HCT116 (cell line): ENCODE measurements at places on chromosomes 7 and 10. TPM values are rescaled to one million over a fixed set of nuclear protein-coding genes. Genes with fewer than 3 reads are reported as not detected.

The SVIL gene
- 27.0 TPM for total RNA-seq

The CYP26A1 gene
- 0.17 TPM for total RNA-seq

The GSTO2 gene
- total RNA-seq: 115 TPM

The CCDC6 gene
- total RNA-seq: 54.9 TPM

The PNLIPRP2 gene
- total RNA-seq: 1.1 TPM

The SFRP4 gene
- 0.25 TPM for total RNA-seq

The MAGI2 gene
- 0.22 TPM for total RNA-seq

The HKDC1 gene
- 1.7 TPM for total RNA-seq

The WEE2 gene
- not detected for total RNA-seq

The SAMD9 gene
- total RNA-seq: 5.3 TPM

The OPALIN gene
- not detected for total RNA-seq

The AUTS2 gene
- total RNA-seq: 0.93 TPM

The COBL gene
- total RNA-seq: 19.3 TPM

The IQCE gene
- 21.4 TPM for total RNA-seq

The UPK3B gene
- 2.3 TPM for total RNA-seq

The ACHE gene
- total RNA-seq: 1.8 TPM

The SNCG gene
- 61.1 TPM for total RNA-seq

The EPDR1 gene
- total RNA-seq: 8.0 TPM

The LRRC61 gene
- 12.0 TPM for total RNA-seq

GRCh38 chr7:81327468-81328266, 408.8 kb upstream of the SEMA3C start:
- no peak for DNase-seq
- H3K27me3 ChIP-seq: no peaks in the 10 kb centered on the region
- H3K27ac ChIP-seq: no peak overlapping the region
- H3K4me3 ChIP-seq: no peak overlapping the region

DNA sequence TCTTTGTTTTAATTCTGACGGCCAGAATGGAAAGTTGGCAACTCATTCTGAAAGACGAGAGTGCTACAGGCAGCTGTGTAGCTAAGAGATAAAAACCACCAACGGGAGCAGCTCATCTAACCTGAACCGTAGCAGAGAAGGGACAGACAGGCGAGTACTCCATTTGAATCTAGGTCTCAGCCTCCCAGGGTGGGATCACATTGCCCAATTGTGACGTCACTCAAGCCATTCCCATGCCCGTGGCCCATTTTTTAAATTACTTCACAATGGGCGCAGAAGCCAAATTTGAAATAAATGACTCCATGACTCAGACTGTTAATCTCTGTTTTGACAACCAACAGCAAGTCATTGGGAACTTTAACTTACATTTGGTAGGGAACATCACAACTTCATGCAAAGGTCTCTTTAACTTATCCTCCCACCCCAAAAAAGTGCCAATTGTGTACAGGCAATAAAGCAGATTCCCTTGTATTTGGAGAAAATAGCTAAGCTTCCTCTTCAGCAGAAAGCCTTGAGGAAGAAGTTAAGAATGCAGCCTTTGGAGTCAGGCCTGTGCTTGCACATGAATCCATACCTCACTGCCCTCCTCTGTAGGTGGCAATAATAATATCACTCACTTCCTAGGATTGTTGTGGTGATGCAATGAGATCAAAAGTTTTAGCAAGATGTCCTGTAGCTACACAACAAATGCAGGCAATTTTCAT, 93.2 kb upstream of the KIF5B start:
- no peak overlapping the region for H3K4me3 ChIP-seq
- DNase-seq: peak; percentile 35
- no peaks in the 10 kb centered on the region for H3K36me3 ChIP-seq

DNA sequence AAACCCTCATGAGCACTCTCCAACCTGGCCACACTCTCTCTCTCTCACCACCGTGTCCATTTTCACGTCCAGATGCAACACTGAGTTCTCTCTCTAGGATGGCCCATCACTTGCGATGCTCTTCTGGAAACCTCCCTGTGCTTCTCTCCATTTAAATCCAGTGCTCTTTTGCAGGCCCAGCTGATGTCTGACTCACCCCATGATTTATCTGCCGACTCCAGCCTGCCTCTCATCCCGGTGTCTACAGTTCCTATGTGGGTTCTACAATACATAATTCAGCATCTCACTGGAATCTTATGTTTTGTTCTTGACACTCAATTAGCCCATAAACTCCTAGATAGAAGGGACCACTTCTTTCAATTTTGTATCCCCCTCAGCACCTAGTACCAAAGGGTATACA, 5.0 kb downstream of the TPK1 start:
- no peak overlapping the region for H3K27ac ChIP-seq
- no peak overlapping the region for H3K4me3 ChIP-seq
- peaks cover 10% of the 10 kb centered on the region for H3K4me1 ChIP-seq
- no peak for DNase-seq
- H3K36me3 ChIP-seq: no peaks in the 10 kb centered on the region

DNA sequence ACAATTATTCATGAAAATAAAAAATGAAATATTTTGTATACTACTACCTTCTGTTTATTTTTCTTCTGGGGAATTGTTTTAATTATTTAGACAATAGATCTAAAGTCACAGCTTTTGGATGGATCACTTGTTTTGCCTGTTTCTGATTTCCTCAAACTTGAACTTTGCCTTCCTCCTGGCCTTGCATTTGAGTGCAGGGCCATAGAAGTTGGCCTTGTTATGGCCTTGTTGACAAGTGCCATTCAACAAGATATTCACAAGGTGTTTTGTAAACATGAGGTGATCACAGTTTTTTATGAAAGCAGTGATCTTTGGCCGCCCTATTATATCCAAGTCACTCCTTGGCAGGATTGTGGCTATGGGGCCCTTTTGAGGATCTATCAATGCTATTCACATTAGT, 4.6 kb downstream of the ZNF22 start:
- peaks cover 9% of the 10 kb centered on the region for H3K4me1 ChIP-seq
- H3K27me3 ChIP-seq: no peaks in the 10 kb centered on the region
- H3K4me3 ChIP-seq: no peak overlapping the region
- no peaks in the 10 kb centered on the region for H3K36me3 ChIP-seq

DNA sequence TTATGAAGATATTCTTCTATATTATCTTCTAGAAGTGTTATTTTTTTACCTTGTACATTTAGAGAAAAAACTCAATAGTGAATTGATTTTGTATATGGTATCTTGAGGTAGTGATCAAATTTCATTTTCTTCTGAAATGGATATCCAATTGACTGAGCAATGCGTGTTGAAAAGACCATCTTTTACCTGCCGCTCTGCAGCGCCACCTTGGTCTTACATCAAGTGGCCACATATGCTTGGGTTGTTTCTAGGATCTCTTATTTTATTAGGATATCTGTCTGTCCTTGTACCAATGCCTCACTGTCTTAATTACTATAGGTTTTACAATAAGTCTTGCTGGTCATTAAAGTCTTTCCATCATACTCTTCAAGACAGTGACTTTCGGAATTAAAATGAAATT, 53.0 kb downstream of the CUL2 start:
- H3K4me1 ChIP-seq: peaks cover 21% of the 10 kb centered on the region
- H3K36me3 ChIP-seq: peaks cover 5% of the 10 kb centered on the region
- DNase-seq: no peak
- H3K4me3 ChIP-seq: no peak overlapping the region
- no peaks in the 10 kb centered on the region for H3K27me3 ChIP-seq
- H3K27ac ChIP-seq: no peak overlapping the region

DNA sequence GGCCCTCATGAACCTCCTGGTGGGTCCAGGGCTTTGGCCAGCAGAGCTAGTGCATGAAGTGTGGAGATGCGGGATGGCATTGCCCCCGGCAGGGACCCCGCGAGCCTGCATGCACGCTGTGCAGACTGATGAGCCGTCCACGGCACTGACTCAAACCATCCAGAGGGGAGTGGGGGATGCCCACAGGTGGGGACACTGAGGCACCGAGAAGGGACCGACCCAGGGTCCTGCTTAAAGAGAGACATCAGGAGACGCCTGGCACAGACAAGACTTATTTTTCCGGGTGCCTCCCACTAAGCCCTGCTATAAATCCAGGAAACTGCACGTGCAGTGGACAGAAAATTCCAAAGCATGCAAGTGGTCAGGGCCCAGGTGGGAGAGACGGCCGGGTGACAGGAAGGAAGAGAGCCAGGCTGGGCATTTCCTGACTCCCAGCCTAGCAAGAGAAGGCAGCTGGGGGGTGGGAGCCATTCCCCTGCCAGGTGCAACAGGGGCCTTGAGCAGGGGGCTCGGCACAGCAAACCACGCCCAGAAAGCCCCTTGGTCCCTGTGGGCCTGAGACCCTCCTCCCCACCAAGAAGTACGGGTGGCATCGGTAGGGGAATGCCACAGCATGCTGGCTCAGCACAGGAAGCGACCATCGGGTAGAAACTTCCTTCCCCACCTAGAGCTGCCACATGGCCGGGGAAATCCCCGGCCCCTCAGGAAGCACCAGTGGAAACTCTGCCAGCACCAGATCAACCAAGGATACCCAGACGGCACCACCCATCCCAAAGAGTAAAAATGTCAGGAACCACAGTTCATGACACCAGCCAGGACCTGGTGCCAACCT, 91.5 kb downstream of the FOXL3 start:
- H3K4me1 ChIP-seq: no peaks in the 10 kb centered on the region
- no peak overlapping the region for H3K4me3 ChIP-seq
- no peak overlapping the region for H3K27ac ChIP-seq
- H3K27me3 ChIP-seq: no peaks in the 10 kb centered on the region
- H3K36me3 ChIP-seq: no peaks in the 10 kb centered on the region

GRCh38 chr7:159205833-159206232, 61.2 kb upstream of the VIPR2 start:
- no peaks in the 10 kb centered on the region for H3K4me1 ChIP-seq
- no peaks in the 10 kb centered on the region for H3K36me3 ChIP-seq
- peaks cover 6% of the 10 kb centered on the region for H3K27me3 ChIP-seq
- no peak overlapping the region for H3K27ac ChIP-seq

GRCh38 chr10:110040108-110040507, 32.3 kb downstream of the ADD3 start:
- H3K27ac ChIP-seq: no peak overlapping the region
- no peak overlapping the region for H3K4me3 ChIP-seq
- H3K4me1 ChIP-seq: no peaks in the 10 kb centered on the region
- no peaks in the 10 kb centered on the region for H3K36me3 ChIP-seq

DNA sequence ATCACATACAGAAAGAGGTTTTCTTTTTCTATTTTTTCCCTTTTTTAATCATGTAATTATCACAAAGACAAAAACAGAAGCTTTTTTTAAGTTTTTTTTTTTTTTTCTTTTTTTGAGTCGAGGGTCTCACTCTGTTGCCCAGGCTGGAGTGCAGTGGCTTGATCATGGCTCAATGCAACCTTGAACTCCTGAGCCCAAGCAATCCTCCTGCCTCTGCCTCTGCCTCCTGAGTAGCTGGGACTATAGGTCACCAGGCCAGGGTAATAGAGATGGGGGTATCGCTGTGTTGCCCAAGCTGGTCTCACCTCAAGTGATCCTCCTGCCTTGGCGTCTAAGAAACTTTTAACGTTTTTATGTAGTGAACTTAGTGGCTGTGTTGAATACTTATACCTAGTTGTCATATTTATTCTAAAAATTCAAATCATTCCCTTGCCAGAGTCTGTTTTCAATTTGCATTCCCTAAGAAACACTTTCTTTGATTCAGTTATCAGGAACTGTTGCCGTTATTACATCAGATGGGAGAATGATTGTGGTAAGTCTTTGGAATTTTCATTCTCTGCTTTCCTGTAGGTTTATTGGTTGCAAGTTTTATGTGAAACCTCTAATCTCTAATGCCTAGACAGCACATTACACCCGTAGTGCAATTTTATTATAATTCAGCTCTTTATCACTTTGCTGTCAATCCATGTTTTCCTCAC, 1.3 kb downstream of the LSM8 start:
- H3K4me3 ChIP-seq: peak overlapping the region; percentile 91
- H3K27ac ChIP-seq: no peak overlapping the region
- H3K27me3 ChIP-seq: no peaks in the 10 kb centered on the region
- no peak for DNase-seq

GRCh38 chr10:44935201-44935965, 24.2 kb upstream of the RASSF4 start:
- no peak overlapping the region for H3K27ac ChIP-seq
- H3K36me3 ChIP-seq: no peaks in the 10 kb centered on the region
- no peak overlapping the region for H3K4me3 ChIP-seq
- no peak for DNase-seq
- H3K27me3 ChIP-seq: no peaks in the 10 kb centered on the region
- H3K4me1 ChIP-seq: no peaks in the 10 kb centered on the region

DNA sequence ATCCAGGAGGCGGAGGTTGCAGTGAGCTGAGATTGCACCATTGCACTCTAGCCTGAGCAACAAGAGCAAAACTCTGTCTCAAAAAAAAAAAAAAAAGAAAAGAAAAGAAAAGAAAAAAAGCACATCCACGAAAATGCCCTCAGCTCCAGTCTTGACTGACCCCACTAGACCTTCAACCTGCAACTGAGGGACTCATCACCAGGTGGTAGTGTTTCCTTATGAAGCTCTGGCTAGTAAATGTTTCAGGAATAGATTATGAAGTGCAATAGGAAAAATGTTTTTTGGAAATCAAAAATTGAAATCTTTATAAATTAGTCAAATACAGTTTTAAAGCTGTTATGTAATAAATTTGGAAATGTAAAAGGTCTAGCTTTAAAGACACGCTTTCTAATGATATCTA, 22.4 kb downstream of the TLL2 start:
- H3K36me3 ChIP-seq: no peaks in the 10 kb centered on the region
- DNase-seq: no peak
- no peak overlapping the region for H3K27ac ChIP-seq
- no peaks in the 10 kb centered on the region for H3K27me3 ChIP-seq
- H3K4me3 ChIP-seq: no peak overlapping the region
- no peaks in the 10 kb centered on the region for H3K4me1 ChIP-seq

- H3K4me3 ChIP-seq: no peak overlapping the region
- no peak overlapping the region for H3K27ac ChIP-seq
- no peaks in the 10 kb centered on the region for H3K4me1 ChIP-seq
- DNase-seq: no peak
These were observed 58.2 kb downstream of the STRA8 start for GRCh38 chr7:135291809-135292253.

- no peak for DNase-seq
- no peaks in the 10 kb centered on the region for H3K36me3 ChIP-seq
- no peaks in the 10 kb centered on the region for H3K27me3 ChIP-seq
- H3K4me1 ChIP-seq: no peaks in the 10 kb centered on the region
These were observed 505.1 kb downstream of the INHBA start for GRCh38 chr7:41197769-41198168.

GRCh38 chr7:121339082-121339481, 10.3 kb downstream of the WNT16 start:
- no peak overlapping the region for H3K4me3 ChIP-seq
- no peaks in the 10 kb centered on the region for H3K27me3 ChIP-seq
- H3K27ac ChIP-seq: 0 out of 2 replicates have a peak overlapping the region, but pooled peaks have one; percentile 19
- H3K4me1 ChIP-seq: peaks cover 25% of the 10 kb centered on the region; the same call in 1 of the 2 replicates
- H3K36me3 ChIP-seq: peaks cover 39% of the 10 kb centered on the region
